Stimulated activated effector memory CD8-positive, alpha-beta T cell treated with anti-CD3 and anti-CD28 coated beads, Interleukin-12 subunit alpha, Interleukin-12 subunit beta, amount 100 ng/mL, for 72 hours (primary cell): ENCODE measurements at places on chromosomes 4 and X.

DNA sequence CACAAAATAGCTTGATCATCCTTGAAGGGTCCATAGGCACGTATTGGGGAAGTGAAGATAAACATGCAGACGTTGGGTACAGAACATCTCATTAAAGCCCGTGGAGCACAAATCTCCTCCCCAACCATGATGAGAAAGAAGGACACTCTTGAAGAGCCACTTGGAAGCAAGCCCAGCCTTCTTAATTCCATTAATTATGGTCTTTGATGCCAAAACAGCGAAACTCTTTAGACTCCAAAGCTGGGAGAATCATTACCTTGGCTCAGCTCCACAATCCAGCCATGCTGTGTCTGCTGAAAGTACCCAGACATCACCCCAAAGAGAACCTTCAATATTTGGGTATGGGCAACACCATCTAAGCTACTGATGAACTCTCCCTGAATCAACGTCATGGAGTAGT lies 169.0 kb upstream of the MBNL3 start:
- no peak for DNase-seq

GRCh38 chr4:633976-634598 lies 8.7 kb downstream of the PDE6B start:
- no peak for DNase-seq

- DNase-seq, result no peak
These were observed 134.3 kb downstream of the MID1IP1 start for GRCh38 chrX:38935561-38935960.

DNA sequence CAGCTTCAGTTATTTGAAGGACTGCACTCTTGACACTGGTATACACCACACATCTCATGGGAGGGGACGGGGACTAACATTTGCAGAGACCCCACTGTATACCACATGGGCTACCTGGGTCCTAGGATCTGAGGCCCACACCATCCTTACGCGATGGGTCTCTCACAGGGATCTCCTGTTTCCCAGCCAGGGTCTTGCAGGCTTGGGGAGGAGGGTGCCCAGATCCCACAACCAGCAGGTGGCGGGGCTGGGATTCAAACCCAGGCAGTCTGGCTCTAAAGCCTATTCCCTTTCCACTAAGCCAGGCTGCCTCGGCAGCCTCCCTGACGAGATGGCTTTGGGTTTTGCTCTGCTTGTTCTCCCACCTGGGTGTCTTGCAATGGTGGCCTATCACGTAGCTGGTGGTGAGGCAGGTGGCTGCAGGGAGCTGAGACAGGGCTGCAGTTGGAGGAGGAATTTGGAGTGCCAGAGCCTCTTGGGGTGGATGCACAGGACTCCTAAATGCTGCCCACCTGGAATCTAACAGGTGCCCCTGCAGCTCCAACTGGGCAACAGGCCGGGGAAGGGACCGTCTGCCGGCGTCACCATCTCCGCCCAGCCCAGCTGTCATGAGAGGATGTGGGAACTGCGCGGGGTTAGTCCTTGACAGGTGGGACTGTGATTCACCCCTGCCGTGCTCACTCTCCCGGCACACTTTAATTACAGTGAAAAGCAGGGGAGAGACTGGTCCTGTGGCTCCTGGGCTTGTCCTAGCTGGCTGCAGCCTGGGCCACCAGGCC lies 110.7 kb downstream of the PSAPL1 start:
- DNase-seq, result no peak

GRCh38 chrX:1076871-1077651 lies 135.4 kb downstream of the CRLF2 start:
- DNase-seq, result no peak

DNA sequence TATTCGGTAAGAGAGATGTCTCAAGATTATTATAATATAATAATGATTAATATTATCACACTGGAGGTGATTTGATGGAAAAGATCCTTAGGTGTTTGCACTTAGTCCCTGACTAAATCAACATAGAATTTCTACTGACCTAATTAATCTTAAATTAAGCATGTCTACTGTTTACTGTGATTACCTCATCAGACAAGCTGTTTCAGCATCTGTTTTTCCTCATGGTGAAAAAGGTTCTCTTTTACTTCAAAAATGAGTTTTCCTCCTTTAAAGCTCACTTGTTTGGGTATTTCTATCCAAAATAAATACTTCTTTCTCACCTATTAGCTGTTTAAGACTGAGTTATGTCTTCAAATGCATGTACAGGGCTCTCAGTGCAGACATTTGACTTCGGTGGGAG lies 407.8 kb downstream of the NKX6-1 start:
- DNase-seq, result no peak
